Dermis microvascular lymphatic vessel endothelial cell (primary cell): ENCODE measurements at places on chromosomes 5 and 9. TPM values are rescaled to one million over a fixed set of nuclear protein-coding genes. Genes with fewer than 3 reads are reported as not detected.

The DDX31 gene
- 7.2 and 10.1 TPM in 2 replicates for total RNA-seq

The VCAN gene
- total RNA-seq, result 0.25 and 0.51 TPM in 2 replicates

The DAP gene
- 16.3 and 34.3 TPM in 2 replicates for total RNA-seq

The FYB1 gene
- not detected in 2 replicates for total RNA-seq

The BARHL1 gene
- not detected in 2 replicates for total RNA-seq

The TMEM252 gene
- total RNA-seq, result 0.13 TPM in 1 of 2 replicates, not detected in the other
